M059J (cell line): ENCODE measurements at places on chromosomes 1 and 21.

DNA sequence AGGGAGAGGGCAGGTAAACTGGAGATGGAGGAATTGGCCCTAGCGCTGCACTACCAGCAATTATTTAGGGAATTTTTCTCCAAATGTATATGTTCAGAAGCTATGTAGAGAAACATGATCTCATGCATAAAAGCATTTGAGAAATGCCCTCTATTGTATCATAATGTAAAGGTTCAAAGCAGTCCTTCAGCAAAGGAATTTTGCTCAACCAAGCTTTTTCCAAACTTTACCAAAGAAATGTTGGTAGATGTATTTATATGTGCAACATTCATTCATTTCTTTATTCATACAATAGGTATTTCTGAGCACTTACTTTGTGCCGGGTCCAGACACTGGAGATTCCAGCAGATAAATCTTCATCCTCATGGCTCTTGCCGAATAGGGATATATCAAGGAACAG lies 64.4 kb downstream of the XCL1 start:
- no peak for DNase-seq

DNA sequence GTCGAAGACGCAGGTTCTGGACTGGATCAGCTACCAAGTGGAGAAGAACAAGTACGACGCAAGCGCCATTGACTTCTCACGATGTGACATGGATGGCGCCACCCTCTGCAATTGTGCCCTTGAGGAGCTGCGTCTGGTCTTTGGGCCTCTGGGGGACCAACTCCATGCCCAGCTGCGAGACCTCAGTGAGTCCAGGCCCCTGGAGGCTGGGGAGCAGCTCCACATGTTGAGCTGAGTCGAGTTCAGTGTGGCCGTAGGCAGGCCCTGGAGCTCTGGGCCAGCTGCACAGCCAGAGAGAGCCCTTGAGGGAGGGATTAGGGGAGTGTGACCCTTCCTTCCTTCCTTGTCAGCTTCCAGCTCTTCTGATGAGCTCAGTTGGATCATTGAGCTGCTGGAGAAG lies 1.6 kb downstream of the ELF3 start:
- DNase-seq, result no peak

DNA sequence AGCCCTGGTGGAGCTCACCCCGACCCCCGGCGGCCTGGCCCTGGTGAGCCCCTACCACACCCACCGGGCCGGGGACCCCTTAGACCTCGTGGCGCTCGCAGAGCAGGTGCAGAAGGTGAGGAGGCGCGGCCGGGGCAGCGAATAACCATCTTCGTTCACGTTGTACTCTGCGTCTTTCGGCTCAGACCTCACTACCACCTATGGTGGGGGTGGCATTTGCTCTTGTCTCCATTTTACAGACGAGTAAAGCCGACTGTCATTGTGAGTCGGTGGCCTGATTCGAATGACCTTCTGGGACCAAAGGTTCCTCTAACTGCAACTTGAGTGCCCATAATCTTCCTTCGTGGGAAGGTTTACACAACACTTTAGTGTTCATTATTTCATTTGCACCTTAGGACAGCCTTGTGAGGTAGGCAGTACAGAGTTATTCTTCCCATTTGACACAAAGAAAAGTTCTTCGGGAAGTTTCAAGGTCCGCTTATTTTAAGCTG lies 506 bp downstream of the C1orf50 start:
- DNase-seq, result no peak

DNA sequence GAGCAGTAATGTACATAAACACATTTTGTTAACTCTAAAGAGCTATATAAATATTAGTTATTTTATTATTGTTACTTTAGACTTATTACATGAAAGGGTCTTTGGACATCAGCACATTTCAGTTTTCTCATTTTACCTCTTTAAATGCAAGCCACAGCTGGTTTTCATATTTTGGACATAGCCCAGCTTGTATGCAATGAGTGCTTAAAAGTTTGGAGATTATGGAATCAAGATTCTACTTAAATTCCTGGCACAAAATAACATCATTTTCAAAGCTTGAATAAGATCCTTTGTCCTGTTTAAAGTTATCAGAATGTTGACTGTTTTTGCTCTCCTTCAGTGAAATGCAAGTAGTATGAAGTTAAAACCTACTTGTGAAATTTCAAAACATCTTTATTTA lies 15.5 kb upstream of the LEPR start:
- DNase-seq, result no peak

DNA sequence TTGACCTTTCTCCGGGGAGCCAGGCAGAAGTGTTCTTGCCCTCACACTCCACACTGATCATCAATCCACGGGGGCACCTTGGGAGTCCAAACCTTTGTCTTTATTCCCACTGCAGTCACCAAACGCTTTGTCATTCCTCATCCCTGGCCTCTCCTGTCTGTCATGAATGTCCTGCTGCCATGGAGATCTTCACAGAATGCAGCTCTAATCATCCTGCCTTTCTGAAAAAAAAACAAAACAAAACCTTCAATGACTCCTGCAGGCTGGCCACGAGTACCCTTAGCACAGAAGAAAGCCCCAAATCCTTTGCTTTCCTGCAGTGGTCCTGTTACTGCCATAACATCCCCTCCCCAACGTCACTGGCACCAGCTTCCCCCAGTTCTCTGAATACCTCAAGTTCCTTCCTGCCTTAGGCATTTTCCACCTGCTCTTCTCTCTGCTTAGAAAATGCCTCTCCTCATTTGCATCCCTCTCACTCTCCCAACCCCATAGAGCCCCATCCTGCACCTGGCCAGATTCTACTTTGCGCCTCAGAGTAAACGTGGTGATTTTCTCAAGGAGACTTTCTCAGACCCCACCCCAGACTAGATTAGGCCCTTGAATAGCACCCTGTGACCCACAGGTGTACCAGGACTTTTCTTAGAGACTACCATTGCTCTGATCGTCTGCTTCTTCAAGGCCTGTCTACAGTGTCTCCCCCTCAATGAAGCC lies 131.2 kb downstream of the AK5 start:
- DNase-seq, result peak; percentile 62
